ENCODE measurements at places on chromosomes 3 and 15.

DNA sequence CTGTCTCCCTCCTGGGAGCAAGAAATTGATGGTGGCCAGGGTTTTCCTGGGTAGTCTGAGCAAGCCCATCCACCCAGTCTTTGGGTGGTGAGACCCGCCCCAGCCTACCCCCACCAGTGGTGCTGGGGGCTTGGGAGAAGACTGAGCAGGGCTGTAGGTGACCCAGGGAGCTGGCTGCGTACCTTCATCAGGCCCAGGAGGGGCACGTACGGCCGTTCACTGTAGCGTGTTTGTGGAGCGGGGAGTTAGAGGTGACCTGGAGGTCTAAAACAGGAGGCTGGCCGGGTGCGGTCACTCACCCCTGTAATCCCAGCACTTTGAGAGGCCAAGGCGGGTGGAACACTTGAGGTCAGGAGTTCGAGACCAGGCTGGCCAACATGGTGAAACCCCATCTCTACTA is 11.5 kb downstream of the LOXL1 start:
- DNase-seq: no peak

- DNase-seq: peak; percentile 6
Measured at GRCh38 chr3:11835028-11835639, 11.6 kb downstream of the TAMM41 start.

- DNase-seq: no peak
Measured at GRCh38 chr3:28564211-28564610, 215.6 kb upstream of the AZI2 start.

DNA sequence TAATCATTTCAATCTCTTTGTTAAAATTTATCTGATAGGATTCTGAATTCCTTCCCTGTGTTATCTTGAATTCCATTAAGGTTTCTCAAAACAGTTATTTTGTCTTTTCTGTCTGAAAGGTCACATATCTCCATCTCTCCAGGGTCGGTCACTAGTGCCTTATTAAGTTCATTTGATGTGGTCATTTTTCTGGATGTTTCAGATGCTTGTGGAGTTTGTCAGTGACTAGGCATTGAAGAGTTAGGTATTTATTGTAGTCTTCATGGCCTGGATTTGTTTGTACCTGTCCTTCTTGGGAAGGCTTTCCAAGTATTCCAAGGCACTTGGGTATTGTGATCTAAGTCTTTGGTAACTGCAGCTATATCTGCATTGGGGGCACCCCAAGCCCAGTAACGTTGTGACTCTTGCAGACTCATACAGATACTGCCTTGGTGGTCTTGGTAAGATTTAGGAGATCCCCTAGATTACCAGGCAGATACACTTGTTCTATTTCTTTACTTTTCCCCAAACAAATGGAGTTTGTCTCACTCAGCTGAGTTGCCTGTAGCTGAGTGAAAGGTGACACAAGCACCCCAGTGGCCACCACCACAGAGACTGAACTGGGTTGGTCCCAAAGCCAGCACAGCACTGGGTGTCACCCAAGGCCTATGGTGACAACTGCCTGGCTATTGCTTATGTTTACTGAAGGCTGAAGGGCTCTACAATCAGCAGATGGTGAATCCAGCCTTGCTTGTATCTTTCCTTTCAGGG is 18.9 kb upstream of the SLC27A2 start:
- no peak for DNase-seq

DNA sequence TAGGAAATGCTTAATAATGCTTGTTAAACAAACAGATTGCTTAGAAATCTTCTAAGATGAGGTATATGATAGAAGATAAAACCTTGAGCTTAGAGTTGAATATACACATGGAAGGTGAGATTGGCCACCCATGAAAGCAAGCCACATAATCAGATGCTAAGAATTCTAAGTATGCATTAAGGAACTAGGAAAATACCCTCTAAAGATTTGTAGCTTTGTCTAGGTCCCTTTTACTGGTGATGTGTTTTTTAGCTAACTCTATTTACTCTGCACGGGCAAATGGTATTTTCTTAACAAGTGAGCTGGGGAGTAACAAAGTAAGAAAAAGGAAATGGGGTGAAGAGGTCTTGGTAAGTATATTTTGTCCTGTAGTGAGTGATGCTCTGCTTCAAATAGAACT is 310.3 kb downstream of the OXSM start:
- no peak for DNase-seq

DNA sequence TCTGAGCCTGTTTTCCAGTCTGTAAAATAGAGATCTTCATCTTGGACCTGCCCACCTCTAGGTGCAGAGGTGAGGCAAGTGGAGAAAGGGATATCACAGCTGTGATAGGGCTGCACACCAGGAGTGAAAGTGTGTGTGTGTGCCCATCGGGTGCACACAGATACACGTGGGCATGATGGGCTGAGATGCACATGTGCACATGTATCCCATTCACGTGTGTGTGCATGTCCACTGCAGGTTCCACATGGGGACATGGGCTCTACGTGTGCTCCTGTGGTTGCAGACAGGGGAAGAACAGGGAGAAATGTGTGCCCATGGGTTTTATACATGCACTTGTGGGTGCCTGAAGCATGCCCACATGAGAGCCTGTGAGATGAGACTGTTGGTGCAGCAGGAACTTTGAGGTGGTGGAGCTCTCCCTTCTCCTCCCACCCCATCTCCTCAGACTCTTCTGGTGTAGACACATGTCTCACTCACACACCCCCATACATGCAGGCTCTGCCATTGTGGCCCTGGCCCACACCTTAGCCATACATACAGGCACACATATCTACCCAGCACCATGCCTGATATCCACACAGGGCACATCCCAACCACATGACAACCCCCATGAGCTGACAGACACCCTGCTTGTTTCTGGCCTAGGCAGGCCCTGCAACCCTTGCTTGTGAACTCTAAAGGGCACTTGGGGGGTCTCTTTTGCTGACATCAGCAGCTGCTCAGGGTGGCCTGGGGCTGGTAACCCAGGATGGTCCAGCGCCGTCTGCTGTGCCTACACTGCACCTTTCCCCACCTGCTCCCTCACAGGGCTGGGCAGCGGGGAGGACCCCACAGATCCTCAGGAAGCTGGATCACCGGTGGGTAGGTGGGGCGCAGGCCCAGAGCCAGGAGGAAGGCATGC is 57.7 kb upstream of the TMEM115 start:
- DNase-seq: no peak

DNA sequence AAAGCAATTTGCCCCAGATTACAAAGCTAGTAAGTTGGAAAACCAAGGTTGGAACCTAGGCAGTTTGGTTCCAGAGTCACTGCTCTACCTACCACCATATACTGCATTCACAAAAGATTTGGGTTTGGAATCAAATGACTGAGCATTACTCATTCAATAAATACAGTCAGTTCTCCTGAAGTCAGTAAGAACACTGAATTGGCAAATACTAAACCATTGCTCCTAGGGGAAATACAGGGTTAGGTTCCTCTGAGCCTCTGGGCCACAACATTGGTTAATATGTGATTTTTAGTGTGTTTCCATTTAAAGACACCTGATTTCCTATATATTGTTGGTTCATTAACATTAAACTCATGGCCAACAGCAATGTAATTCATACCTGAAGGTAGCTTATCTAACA is 2.1 kb upstream of the EIF5A2 start:
- no peak for DNase-seq

DNA sequence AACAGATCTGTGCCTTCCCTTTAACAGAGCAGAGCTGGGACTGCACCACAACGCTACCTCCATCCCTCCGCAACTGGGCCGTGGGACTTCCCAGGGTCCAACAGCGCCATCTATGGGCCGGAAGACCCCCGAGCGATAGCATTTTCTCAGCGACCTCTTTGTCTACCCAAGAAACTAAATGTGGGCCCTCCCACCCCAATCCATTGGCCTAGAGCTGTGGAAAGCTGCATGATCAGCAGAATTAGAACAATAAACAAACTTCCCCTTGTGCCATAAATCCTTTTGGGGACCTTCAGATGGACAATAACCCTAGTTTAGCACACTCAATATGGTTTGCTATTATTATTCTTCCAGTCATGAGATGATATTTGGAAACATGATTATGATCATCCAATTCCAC is 74.8 kb upstream of the NTRK3 start:
- DNase-seq: no peak

DNA sequence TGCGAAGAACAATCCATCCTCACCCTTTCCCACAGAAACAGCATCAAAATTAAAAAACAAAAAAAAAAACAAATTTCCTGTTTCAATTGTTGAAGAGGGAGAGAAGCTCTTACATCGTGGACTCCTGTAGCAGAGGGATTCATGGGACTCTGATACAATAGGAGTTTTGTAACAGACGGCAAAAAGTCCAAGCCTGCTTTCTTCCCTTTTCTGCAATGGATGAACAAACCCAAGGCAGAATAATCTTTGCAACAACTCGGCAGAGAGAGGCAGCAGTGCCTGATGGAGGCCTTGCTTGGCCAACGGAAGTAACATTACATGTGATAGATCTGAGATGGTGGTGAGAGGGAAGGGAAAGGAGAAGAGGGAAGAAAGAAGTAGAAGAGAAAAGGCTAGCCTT is 26.9 kb downstream of the CCR4 start:
- no peak for DNase-seq

DNA sequence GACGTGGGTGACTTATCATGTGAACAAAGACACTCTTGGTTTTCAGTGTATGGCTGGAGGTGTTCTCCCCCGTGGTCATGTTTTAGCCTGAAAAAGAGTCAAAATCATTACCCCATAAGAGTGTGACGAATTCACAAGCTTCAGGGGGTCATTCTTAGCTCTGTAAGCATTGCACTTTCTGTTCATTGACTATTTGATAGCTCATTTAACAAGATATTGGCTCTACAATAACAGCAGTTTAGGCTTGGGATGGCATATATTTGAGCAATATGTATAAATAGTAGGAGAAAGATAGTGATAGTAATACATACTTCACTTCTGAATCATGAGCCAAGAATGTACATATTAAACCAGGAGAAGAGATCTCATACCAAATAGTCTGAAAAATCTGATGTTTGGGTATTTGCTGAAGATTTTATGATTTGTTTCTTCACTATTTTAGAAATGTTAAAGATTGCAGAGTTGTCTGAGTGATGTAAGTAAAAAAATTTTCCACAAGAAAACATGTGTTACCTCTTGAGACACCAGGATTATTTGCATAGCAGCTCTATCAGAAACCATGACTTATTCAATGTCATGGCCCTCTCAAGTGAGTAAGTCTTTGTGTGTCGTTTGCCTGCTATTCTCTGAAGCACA is 996.0 kb downstream of the OTOL1 start:
- DNase-seq: no peak

- no peak for DNase-seq
Measured at GRCh38 chr3:149620291-149621020, 37.4 kb downstream of the WWTR1 start.

DNA sequence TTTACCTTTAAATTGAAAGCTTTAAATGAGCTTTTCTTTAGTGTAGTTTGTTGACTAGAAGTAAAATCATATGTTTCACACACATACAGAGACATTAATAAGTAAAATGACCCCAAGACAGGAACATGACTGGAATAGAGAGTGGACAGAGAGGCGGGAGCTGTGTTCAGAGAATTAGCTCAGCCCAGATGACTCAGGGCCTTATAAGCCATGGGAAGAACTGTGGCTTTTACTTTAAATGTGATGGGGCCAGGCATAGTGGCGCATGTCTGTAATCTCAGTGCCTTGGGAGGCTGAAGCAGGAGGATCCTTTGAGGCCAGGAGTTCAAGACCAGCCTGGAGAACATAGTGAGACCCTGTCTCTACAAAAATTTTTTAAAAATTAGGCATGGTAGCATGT is 26.7 kb downstream of the SACM1L start:
- DNase-seq: no peak

- DNase-seq: no peak
Measured at GRCh38 chr3:74067296-74067695, 442.6 kb upstream of the PDZRN3 start.

- DNase-seq: no peak
Measured at GRCh38 chr3:10774825-10775224, 41.2 kb upstream of the SLC6A11 start.

DNA sequence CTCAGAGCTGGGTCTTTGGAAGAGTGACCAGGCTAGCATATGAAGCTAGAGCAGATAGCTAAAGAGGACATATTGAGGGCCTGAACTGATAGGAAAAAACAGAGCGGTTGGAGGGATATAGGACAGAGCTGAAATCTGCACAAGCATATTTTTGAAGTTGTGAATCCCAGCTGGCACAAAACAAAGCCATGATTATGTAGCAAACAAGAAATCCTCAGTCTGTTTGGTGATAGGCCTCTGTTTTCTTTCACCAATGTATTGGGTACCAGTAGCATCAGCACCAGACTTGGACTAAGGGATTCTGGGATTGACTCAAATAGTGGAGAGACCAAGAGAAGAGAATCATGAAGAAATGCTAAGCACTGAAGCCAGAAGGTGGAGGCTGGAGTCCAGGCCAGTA is 151.0 kb downstream of the FAM43A start:
- DNase-seq: no peak

DNA sequence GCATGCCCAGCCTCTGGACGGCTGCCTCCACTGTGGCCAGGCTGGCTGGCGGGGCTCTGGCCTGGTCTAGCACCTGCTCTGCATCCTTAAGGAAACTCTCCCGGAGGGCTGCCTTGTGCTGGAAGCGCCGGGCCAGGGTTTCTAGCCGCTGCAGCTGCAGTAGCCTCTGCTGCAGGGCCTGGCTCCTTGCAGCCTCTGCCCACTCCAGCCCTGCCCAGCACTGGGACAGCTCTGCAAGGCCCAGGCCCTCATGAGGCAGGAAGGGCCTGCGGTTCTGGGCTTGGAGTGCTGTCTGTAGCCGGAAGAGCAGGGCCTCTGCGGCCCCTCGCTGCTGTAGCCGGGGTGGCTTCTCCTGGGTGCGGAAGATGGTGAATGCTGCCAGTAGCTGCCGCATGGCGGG is 8.0 kb downstream of the SPTBN5 start:
- no peak for DNase-seq

DNA sequence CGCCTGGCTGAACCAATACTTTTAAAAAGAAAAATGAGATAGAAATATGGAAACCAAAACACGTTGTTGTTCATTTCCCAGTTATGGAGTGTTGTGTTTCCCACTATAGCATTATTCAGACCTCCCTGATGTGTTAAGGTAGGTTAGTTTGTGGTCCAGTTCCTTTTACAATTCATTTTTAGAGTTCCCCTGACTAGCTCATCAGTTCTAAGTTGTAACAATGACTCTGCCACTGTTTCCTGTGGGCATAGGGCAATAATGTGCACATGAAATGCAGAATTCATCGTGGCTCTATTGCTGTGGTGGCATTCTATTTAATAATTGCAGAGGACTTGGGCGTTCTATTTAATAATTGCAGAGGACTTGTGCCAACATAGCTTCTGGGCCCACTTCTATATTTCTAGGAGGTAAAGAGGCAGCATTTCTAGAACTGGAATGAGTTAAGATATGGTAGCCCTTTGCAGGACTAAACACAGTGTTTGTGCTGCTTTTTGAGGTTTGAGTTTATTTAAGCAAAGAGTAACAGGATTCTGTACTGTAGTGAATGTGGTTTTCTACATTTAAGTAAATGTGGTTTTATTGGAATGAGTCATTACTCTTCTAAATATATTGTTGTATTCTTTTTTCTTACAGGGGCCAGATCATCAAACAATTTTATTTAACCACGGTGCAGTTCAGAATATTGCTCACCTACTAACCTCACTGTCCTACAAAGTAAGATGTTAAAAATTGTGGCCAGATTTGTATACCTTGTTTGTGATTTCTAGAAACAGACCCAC is 47.5 kb downstream of the ARMC8 start:
- no peak for DNase-seq
